CD4-positive, CD25-positive, alpha-beta regulatory T cell (primary cell): ENCODE measurements at places on chromosomes 4 and X.

DNA sequence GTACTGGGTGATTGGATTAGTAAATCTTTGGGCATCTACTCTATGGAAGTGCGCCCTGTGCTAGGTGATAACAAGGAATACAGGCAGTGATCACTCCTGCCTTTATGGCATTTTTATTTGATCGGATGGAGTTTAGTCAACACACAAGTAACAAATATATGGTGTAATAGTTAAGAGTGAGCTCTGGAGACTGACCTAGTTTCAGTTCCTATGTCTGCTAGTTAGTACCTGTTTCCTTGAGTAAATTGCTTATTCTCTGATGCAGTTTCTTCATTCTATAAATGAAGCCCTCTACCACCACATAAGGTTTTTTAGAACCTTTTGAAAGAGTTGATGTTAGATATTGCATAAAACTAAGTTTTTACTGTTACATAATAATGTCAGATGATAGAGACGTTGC lies 134.6 kb downstream of the KDM6A start:
- no peak overlapping the region for H3K27ac ChIP-seq
- no peaks in the 10 kb centered on the region for H3K27me3 ChIP-seq
- H3K4me1 ChIP-seq, result no peaks in the 10 kb centered on the region
- H3K36me3 ChIP-seq, result no peaks in the 10 kb centered on the region
- no peak for DNase-seq

GRCh38 chr4:128347175-128347868 lies 59.7 kb upstream of the PGRMC2 start:
- H3K4me3 ChIP-seq, result no peak overlapping the region
- H3K27ac ChIP-seq, result no peak overlapping the region
- DNase-seq, result no peak
- H3K27me3 ChIP-seq, result no peaks in the 10 kb centered on the region

GRCh38 chr4:105966051-105966450 lies 70.8 kb downstream of the NPNT start:
- no peak overlapping the region for H3K4me3 ChIP-seq
- no peaks in the 10 kb centered on the region for H3K4me1 ChIP-seq
- H3K27me3 ChIP-seq, result no peaks in the 10 kb centered on the region
- no peak for DNase-seq
- H3K27ac ChIP-seq, result no peak overlapping the region

- DNase-seq, result peak; percentile 33
- no peak overlapping the region for H3K4me3 ChIP-seq
- H3K27me3 ChIP-seq, result peaks cover 8% of the 10 kb centered on the region
- no peak overlapping the region for H3K27ac ChIP-seq
- H3K4me1 ChIP-seq, result no peaks in the 10 kb centered on the region
Observed at GRCh38 chrX:118839334-118839958, 15.8 kb downstream of the ZCCHC12 start.

GRCh38 chrX:40090961-40091360 lies 6.8 kb downstream of the BCOR start:
- peak overlapping the region; percentile 32 for H3K4me3 ChIP-seq
- no peaks in the 10 kb centered on the region for H3K36me3 ChIP-seq
- no peak overlapping the region for H3K27ac ChIP-seq
- DNase-seq, result no peak
